ENCODE measurements at places on chromosomes 11 and 22.
A peak's percentile ranks its signal among the peaks of the same experiment; 100 is the strongest.

GRCh38 chr11:14499178-14499559 is 442 bp downstream of the COPB1 start:
- no peak for DNase-seq

DNA sequence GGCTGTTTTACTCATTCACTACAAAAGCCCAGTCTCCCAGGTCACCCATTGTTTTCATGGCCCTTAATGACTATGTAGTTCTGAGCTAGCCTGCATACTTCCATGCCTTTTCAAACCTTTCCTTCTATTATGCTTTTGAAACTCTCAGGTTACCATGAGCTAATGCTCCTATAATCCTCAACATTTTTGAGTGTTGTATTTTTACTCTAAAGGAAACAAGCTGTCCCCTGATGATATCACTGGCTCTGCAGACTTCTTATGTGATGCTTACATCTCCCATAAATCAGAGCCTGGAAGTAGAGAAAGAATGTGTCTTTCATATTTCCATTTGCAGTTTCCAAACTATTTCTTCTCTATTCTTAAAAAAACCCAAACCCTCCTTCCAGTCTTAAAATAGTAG is 159.0 kb upstream of the RAG2 start:
- no peak for DNase-seq

GRCh38 chr22:40108396-40108795 is 69.3 kb upstream of the TNRC6B start:
- DNase-seq: no peak

DNA sequence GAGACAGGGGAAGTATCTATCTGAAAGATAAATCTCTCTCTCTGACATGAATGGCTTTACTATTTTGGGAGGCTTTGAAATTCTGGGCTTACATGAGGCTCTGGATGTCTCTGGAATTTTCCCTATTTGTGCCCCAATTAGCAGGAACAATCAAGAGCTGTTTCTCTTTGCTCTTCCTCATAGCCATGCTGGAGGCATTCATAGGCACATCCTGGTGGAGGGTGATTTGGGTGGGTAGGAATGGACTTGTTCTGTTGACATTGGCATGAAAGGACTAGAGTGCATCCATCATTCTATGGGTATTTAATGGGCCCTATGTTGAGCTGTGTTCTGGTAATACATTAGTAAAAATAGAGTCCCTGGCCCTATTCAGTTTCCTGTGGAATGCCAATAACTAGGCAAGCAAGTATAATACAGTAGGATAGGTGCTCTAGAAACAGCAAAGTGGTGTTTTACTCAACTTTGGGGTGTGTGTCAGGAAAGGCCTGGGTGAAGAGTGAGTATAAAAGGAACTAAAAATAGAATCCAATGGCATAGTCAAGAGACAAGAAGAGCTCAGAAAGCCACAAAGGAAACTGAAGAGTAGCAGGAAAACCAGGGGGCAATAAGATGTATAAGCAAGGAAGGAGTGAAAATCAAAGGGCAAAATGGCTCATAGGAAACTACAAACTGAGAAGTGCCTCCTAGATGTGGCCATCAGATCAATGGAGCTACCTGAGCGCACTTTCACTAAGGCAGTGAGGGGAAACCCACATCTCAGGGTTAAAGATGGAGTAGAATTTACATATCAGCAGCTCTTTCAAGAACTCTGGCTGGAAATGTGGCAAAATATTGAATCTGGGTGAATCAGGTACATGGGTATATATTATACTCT is 45.0 kb downstream of the CWC15 start:
- DNase-seq: no peak

GRCh38 chr11:1784761-1785650 is 21.3 kb upstream of the CTSD start:
- DNase-seq: no peak

- no peak for DNase-seq
These were observed 110.8 kb downstream of the MORC2 start for GRCh38 chr22:30857791-30858190.

GRCh38 chr11:61042537-61042936 is 59.8 kb upstream of the CD5 start:
- no peak for DNase-seq

DNA sequence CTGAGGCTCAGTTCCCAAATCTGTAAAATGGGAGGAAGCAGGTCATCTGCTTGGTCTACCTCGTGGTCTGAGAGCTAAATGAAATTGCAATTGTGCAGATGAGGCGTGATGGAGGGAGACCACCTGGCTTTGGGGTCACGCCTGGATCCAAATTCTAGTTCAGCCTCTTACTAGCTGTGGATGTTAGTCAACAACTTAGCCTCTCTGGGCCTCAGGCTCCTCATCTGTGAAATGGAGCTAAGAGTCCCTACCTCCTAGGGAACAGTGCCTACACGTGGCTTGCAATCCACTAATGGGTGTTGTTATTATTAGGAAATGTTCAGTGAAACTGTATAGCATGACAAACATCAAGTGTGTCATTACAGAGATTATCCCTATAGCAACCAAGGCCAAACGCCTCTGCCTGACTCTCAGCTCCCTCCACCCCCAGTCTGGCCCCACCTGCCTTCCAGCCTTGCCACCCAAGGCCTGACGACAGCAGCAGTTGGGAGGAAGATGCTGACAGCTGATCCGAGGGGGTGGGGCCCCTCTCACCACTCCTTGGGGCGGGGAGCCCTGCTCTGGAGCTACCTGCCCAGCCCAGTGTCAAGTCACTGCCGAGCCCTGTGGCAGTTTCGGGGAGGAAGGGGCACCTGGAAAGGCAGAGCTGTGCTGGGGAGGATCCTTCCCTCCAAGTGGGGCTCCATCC is 1.7 kb upstream of the RHOD start:
- DNase-seq: no peak

GRCh38 chr11:68825571-68825970 is 16.1 kb downstream of the CPT1A start:
- no peak for DNase-seq

DNA sequence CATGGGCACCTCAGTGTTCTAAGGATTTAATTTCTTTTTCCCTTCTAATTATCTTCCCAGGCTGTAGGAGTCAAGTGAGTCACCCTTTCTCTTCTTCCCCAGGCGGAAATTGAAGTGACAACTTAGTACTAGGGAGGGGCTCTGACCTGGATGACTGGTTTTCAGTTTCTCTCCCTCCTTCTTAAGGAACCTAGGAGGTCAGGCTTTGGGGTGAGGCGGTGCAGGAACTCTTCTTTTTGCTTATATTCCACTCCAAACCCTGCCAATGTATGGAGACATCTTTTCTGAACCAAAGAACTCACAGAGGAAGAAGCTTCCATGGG is 12.6 kb downstream of the ZDHHC5 start:
- no peak for DNase-seq

GRCh38 chr11:88280673-88281316 is 56.7 kb downstream of the CTSC start:
- DNase-seq: no peak

DNA sequence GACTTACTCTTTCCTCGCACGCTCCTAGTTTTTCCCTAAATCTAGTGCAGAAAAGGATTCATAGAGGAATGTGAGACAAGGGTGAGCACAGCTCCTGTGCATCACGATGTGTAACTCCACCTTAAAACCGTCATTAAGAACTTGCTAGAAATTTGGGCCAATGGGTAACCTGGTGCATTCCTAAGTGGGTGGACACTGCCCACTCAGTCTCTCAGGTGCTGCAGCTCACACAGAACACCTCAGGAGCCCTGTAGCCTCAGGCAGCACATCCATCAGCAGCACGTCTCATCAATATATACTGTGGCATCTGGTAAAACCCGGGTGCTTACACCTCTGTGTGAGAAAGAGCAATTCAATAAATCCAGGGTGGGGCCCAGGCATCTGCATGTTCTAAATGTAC is 12.4 kb downstream of the POU2AF3 start:
- no peak for DNase-seq

DNA sequence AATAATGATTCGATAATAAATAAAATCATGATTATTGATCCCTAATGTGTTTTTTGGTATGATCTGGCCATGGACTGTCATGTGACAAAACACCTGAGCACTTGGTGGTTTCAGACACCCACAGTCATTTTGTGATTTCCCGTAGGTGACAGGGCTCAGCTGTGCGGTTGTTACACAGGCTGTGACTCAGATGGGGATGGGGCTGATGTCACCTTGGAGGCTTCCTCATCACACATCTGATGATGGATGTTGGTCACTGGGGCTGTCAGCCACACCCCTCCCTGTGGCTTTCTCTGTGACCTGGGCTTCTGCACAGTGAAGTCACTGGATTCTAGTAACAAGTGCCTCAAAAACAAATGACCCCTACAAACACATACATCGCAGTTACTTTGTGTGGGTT is 995.1 kb downstream of the BRD1 start:
- DNase-seq: no peak

DNA sequence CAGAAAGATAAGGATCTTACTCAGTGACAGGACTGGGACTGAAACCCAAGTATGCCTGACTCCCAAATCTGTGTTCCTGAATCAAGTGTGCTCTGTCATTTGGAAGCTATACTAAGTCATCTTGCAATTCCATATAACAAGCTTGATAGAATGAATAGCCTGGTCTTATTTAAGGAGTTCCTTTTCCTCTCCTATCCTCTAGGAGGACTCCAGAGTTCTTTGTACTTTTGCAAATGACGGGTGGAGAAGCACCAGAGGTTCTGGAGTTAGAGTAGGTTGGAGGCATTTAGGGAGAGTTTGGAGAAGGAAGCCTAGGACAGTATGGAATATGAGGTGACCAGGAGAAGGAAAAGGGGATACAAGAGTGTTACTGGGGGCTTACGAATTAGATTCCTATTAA is 92.9 kb upstream of the RCN1 start:
- DNase-seq: no peak

DNA sequence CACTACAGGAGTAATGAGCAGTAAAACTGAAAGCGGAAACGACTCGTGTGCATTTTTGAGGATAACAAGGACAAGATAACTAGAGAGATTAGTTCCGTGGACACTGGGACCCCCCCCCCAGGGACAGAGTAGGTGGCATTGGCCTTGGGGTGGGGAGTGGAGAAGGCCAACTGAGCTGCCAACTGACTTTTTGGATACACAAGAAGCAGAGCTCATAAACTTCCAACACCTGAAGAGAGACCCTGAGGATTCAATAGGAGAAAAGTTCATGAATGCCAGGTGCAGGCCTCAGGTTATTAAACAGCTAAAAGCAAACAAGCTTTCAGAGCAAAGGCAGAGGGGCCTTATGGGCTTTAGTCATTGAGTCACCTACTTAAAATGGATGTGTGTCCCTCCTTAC is 17.6 kb upstream of the PRSS23 start:
- no peak for DNase-seq

GRCh38 chr11:12397931-12398334 is 20.6 kb downstream of the PARVA start:
- DNase-seq: no peak

DNA sequence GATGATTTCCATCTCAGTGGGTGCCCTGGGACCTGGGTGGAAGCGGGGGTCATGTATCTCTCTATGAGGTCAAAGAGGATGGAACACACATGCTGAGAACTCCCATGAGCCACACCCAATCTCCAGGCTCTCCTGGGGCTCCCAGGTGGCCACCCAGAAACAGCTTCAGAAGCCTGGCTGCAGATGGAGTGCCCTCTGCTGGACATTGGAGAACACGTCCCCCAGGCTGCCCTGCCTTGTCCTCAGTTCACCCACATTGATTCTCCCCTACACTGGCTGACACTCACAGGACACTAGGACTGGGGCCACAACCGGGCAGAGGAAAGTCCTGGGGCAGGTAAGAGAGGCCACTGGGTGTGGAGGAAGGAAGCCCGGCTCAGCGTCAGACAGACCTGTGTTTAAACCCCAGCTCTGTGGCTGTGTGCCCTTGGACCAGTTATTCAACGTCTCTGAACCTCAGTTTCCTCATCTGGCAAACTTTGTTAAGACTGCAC is 4.5 kb upstream of the NOL12 start:
- DNase-seq: peak; percentile 21

DNA sequence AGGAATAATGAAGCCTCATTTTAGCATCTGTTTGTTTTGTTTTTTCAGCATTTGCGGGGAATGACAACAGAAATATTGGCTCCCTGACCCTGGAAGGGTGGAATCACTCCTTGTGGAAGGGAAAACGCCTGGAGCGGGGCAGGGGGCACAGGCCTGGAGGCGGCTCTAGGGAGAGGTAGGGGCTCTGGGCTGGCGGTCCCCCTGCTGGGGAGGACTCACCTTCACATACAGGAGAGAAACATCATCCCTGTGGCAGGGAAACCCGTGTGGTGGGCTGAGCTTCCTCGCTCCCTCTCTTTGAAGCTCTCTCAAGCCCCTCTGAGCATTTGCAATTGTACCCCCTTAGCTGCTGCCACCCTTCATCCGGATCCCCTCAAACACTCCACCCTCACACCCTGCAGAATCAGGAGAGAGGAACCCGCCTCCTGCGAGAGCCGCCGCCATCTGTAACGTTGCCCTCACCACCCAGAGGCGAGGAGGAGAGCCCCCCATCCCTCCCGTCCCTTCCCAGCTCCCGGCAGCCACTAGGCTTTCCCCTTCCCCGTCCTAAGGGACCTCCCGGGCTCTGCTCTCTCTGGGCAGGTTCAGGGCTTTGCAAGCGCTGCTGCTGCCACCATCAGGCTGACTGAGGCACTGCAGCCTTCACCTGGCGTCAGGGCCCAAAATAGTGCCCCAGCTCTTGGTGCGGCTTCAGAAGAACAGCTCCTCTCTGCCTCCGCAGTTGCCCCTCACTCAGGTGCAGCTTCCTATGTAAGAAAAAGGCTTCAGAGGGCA is 10.4 kb downstream of the KIRREL3 start:
- DNase-seq: peak; percentile 4

DNA sequence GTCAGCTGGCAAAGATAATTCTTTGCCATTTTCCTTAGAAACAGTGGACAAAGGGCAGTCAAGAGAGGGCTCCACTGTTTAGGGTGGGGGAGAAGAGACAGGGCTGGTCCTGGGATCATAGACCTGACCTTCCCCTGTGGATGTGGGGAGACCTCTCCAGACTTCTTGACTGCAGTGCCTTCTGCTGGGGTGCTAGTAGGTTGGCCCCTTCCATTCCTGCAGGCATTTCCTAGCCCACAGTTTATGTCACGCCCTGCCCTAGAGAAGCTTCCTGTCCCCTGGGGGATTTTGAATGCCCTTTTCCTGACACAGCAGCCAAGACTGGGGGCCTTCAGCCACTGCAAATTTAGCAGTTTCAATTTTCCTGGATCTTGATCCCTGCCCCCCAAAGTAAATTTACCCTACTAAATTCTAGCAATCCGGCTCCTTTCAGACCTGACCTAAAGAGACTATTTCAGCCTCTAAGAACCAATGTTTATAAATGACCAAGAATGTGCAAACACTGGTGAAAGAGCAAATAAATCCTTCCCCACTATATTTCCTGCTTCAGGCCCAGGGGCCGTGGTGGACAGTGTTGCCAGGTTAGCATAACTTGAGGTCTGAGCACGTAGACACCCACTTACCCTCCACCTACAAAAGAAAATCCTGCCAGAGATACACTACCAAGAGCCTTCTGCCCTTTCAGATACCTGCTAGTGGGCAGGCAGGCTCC is 58.4 kb downstream of the PPFIBP2 start:
- DNase-seq: no peak

GRCh38 chr11:10305964-10306918 is 1.4 kb downstream of the ADM start:
- DNase-seq: no peak

GRCh38 chr11:2092956-2093412 is 46.2 kb downstream of the IGF2 start:
- DNase-seq: no peak

Data from activated naive CD4-positive, alpha-beta T cell (primary cell).